ENCODE measurements at places on chromosomes 3 and 15. TPM values are rescaled to one million over a fixed set of nuclear protein-coding genes. Genes with fewer than 3 reads are reported as not detected.

EPHA3 gene
- not detected for total RNA-seq

GRCh38 chr3:179969525-179969924, 67.2 kb downstream of the PEX5L start:
- no peaks in the 10 kb centered on the region for H3K36me3 ChIP-seq
- no peaks in the 10 kb centered on the region for H3K27me3 ChIP-seq
- H3K27ac ChIP-seq = no peak overlapping the region
- H3K4me3 ChIP-seq = no peak overlapping the region

OSBPL10 gene
- 310 TPM for total RNA-seq

DNA sequence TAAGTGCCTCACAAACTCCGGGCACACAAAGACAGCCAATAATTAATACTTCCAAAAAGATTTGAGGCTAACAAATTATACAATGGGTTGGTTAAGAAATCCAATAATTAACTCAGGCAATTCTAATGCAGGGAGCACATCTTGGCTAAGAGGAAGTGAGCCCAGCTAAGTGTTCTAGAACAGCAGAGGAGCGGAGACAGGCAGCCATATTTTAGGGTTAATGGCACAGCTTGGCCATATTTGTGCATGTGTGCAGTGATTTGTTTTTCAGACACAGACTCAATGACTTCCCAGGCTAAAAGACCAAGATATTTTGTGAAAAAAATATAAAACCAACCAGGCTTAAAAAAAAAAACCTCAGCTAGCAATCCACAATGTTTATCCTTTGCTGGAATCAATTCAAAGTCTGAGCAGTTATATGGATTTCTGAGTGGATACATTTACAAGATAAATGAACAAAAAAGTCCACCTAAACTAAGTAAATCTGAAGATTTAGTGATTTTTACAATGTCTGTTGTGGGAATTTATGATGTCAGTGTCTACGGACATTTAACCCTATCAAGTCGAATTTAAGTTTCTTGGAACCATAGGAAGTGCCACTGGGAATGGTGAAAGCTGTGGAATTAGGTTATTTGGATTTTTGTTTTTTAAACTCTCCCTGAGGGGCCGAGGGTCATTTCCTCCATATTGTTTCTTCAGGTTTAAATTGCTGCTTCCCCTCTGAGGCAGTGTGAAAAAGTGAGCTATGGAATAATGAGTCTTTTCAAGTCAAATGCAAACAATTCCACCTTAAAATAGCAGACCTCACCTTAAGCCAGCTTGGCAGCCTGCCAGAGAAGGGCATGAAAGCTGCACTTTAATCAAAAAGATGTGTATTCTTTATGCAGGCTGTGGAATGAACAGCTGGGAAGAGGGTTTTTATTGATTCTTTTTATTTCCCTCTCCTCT, 413.7 kb upstream of the TBL1XR1 start:
- H3K4me3 ChIP-seq = no peak overlapping the region
- no peak overlapping the region for H3K27ac ChIP-seq
- H3K27me3 ChIP-seq = no peaks in the 10 kb centered on the region

DNA sequence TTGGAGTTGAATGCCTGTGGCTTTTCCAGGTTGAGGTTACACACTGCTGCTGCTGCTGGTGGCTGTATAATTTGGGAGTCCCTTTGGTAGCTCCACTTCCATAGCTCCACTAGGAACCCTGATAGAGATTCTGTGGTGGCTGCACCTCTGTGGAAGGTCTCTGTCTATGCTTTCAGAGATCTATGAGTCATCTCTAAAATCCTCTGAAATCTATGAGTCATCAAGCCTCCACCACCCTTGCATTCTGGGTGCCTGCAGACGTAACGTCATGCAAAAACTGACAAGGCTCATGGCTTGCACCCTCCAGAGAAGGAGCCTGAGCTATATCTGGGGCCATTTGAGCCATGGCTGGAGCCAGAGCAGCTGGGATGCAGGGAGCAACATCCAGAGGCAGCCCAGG, 1037.0 kb upstream of the CFAP20DC start:
- H3K36me3 ChIP-seq = no peaks in the 10 kb centered on the region
- no peak for DNase-seq
- H3K4me3 ChIP-seq = no peak overlapping the region
- H3K27me3 ChIP-seq = no peaks in the 10 kb centered on the region
- H3K4me1 ChIP-seq = peaks cover 9% of the 10 kb centered on the region
- H3K27ac ChIP-seq = no peak overlapping the region

GRCh38 chr15:58710701-58711100, 38.8 kb downstream of the ADAM10 start:
- H3K4me1 ChIP-seq = peaks cover 13% of the 10 kb centered on the region
- H3K36me3 ChIP-seq = no peaks in the 10 kb centered on the region
- no peaks in the 10 kb centered on the region for H3K27me3 ChIP-seq
- no peak for DNase-seq

MNS1 gene
- not detected for total RNA-seq

GOLGA8T gene
- total RNA-seq = not detected

SPTSSB gene
- total RNA-seq = not detected

- H3K4me3 ChIP-seq = no peak overlapping the region
- no peak for DNase-seq
- no peaks in the 10 kb centered on the region for H3K27me3 ChIP-seq
These were observed 142.6 kb downstream of the PLCL2 start for GRCh38 chr3:17027318-17027717.
